ENCODE measurements at places on chromosomes 6 and 20. TPM values are rescaled to one million over a fixed set of nuclear protein-coding genes. Genes with fewer than 3 reads are reported as not detected.

Gene MCHR2
- total RNA-seq: not detected

Gene ANGPT4
- not detected for total RNA-seq

Gene HLA-DQA2
- total RNA-seq: 3.3 TPM

Gene TOX2
- total RNA-seq: 0.23 TPM

Gene F13A1
- 1.1 TPM for total RNA-seq
